PC-9 (cell line): ENCODE measurements at places on chromosomes 6 and 20. TPM values are rescaled to one million over a fixed set of nuclear protein-coding genes. Genes with fewer than 3 reads are reported as not detected.

GRCh38 chr6:28794175-28795002 is 129.4 kb downstream of the TRIM27 start:
- no peaks in the 10 kb centered on the region for H3K27me3 ChIP-seq
- H3K4me3 ChIP-seq, result no peak overlapping the region
- no peak for DNase-seq

- H3K27me3 ChIP-seq, result no peaks in the 10 kb centered on the region
- H3K27ac ChIP-seq, result no peak overlapping the region
- H3K4me3 ChIP-seq, result no peak overlapping the region
- no peak for DNase-seq
Measured at GRCh38 chr6:70124882-70125545, 177.9 kb downstream of the COL9A1 start.

The POU3F2 gene
- total RNA-seq, result not detected in 2 replicates

GRCh38 chr6:110044096-110044495 is 66.0 kb downstream of the GPR6 start:
- no peak overlapping the region for H3K4me3 ChIP-seq
- H3K36me3 ChIP-seq, result no peaks in the 10 kb centered on the region
- H3K27me3 ChIP-seq, result peaks cover 5% of the 10 kb centered on the region
- H3K27ac ChIP-seq, result no peak overlapping the region
- peak; percentile 31 for DNase-seq
- peaks cover 8% of the 10 kb centered on the region for H3K4me1 ChIP-seq

DNA sequence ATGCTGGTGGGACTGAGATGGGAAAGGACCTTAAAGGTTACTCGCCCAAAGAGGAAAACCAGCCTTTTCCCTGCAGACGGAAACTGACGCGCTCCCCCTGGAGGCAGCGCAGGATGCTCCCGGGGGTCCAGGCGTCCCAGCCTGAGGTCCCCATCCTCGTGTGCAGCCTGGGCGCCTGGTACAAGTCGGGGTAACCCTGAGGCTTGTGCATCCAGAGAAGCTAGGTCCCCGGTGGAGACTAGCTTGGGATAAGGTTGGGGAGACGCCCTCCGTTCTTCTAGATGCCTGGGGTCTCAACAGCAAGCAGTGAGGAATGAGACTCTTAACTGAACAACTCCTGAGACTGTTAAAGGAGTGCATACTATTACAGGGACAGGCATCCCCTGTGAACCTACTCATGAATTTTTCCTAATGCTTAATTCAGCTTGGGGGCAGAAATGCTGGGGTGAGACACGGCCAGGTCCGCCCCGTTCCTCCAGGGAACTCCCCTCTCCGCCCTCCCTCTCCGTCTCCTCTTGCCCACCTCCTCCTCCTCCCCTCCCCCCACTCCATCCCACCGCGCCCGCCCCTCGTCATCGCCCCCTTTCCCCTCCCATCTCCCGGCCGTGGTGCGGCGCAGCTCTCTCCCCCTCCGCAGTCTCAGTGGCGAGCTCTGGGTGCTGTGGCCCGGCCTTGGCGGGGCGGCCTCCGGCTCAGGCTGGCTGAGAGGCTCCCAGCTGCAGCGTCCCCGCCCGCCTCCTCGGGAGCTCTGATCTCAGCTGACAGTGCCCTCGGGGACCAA is at the start of gene PRSS35:
TSS of gene PRSS35 (plus strand) at position 634 of the 781 bp plus-strand sequence. CDS start 10,908 bp downstream, outside the sequence.
- H3K4me1 ChIP-seq, result no peaks in the 10 kb centered on the region
- no peaks in the 10 kb centered on the region for H3K36me3 ChIP-seq
- DNase-seq, result no peak
- H3K4me3 ChIP-seq, result peak within 1 kb of the TSS; percentile 53
- H3K27me3 ChIP-seq, result no peaks in the 10 kb centered on the region
- no peak within 1 kb of the TSS for H3K27ac ChIP-seq

- H3K27me3 ChIP-seq, result peaks cover 92% of the 10 kb centered on the region
- no peak overlapping the region for H3K27ac ChIP-seq
Measured at GRCh38 chr6:168101590-168102314, 22.7 kb upstream of the FRMD1 start.

GRCh38 chr6:3915076-3915791 is 66.1 kb downstream of the FAM50B start:
- H3K27ac ChIP-seq, result no peak overlapping the region
- peaks cover 57% of the 10 kb centered on the region for H3K4me1 ChIP-seq
- H3K36me3 ChIP-seq, result no peaks in the 10 kb centered on the region
- H3K27me3 ChIP-seq, result no peaks in the 10 kb centered on the region

DNA sequence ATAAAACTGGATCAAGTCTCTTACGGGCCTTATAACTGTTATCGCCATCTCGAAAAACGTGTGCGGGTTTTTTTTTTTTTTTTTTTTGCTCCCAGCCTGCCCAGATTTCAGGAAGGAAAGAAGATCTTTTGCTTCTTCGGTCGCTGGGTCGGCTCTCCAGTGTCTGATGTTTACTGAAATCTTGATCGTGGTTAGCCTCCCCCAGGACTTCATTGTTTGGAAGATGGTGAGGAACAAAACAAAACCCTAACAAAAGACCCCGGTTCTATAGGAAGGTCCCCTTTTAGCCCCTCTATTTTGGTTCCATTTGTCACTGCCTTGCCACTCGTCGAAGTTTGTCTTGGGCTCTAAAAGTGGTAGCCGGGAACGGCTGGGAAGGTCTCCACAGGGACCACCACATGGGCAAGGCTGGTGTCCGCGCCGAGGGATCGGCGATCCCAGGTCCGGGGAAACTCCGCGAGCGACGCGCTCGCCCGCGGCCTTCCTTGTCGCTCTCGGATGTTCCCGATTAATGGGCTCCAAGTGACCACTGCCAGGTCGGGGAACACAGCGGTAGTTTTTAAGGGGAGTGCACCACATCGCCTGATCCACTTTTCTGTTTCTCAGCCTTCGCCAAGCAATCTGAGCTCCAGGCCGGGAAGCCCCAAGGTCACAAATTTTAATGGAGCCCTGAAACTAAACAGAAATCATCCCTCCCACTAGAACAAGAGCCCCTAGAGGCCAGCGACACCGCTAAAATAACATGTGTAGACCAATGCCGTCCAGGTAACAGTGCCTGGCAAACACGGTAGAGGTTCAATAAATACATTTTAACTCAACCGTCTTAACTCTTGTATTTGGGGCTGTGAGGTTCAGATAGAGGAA is 27.0 kb downstream of the TRIM27 start:
- H3K36me3 ChIP-seq, result peaks cover 10% of the 10 kb centered on the region; the same call in 1 of the 2 replicates
- no peaks in the 10 kb centered on the region for H3K27me3 ChIP-seq
- peaks cover 7% of the 10 kb centered on the region for H3K4me1 ChIP-seq
- H3K27ac ChIP-seq, result peak overlapping the region; percentile 89
- DNase-seq, result peak; percentile 61

The ABHD16B gene
- not detected in 2 replicates for total RNA-seq

- H3K27me3 ChIP-seq, result no peaks in the 10 kb centered on the region
- H3K4me1 ChIP-seq, result no peaks in the 10 kb centered on the region
- H3K36me3 ChIP-seq, result peaks cover 10% of the 10 kb centered on the region; the same call in 1 of the 2 replicates
- H3K4me3 ChIP-seq, result no peak overlapping the region
- no peak for DNase-seq
Measured at GRCh38 chr20:3927486-3928291, 38.5 kb downstream of the PANK2 start.

The C6orf52 gene
- 6.1 and 6.2 TPM in 2 replicates for total RNA-seq

DNA sequence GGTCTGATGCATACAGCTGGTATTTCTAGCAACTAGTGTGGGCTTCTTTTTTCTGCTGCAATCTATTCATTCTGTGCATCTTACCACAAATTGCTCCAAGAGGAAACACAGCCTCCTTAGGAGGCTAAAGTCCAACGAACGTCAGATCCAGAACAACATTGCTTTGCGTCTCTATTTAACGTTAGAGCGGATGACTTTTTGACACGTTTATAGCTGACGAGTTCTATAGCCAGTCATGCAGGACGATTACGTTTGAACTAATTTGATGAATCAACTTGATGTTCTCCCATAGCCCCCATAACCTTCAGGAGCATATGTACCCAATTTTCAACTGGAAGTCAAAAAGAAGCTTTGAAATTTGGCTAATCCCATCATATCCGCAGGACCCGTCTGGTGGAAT is 59.9 kb downstream of the TSHZ2 start:
- no peak overlapping the region for H3K4me3 ChIP-seq
- H3K4me1 ChIP-seq, result no peaks in the 10 kb centered on the region
- H3K36me3 ChIP-seq, result no peaks in the 10 kb centered on the region
- no peak overlapping the region for H3K27ac ChIP-seq

DNA sequence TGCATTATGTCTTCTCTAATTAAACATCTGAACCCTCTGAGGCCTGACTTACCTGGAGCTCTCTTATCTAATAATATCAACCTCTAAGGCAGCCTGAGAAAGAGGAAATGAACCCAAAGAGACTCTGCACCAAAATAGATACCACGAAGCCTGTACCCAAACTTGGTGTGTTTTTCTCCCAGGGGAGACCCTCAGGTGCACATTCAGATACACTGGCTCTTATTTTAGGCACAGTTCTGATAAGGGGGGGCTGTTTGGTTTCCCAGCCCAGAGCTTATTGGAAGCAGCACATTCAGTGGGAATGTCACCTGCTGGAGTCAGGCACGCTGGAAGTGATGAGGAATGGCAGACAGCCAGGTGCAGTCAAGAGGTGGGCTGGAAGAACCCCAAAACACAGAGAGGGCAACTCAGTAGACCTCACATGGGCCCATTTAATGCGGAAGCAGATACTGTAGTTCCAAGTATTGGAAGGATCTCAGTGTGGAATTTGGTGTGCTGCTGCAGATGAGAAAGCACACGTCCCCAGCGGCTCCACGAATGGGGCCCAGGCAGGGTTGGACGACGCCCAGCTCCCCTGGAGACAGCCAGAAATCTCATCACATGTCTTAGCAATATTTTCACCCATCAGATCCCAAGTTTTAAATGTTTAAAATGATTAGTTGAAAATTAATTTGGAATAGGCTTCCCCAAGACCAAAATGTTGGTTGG is 9.7 kb upstream of the CCR6 start:
- no peak overlapping the region for H3K4me3 ChIP-seq
- no peaks in the 10 kb centered on the region for H3K36me3 ChIP-seq
- peaks cover 88% of the 10 kb centered on the region for H3K27me3 ChIP-seq
- H3K4me1 ChIP-seq, result no peaks in the 10 kb centered on the region

The GABRR2 gene
- total RNA-seq, result 0.52 TPM in 1 of 2 replicates, not detected in the other

GRCh38 chr6:71533939-71534379 is 245.3 kb downstream of the OGFRL1 start:
- no peak overlapping the region for H3K4me3 ChIP-seq
- H3K27me3 ChIP-seq, result no peaks in the 10 kb centered on the region
- H3K36me3 ChIP-seq, result no peaks in the 10 kb centered on the region
- H3K4me1 ChIP-seq, result peaks cover 10% of the 10 kb centered on the region

GRCh38 chr6:131223416-131223815 is 88.1 kb downstream of the AKAP7 start:
- H3K4me3 ChIP-seq, result no peak overlapping the region
- no peaks in the 10 kb centered on the region for H3K4me1 ChIP-seq
- H3K27me3 ChIP-seq, result no peaks in the 10 kb centered on the region
- H3K36me3 ChIP-seq, result no peaks in the 10 kb centered on the region
- DNase-seq, result no peak

- no peak overlapping the region for H3K4me3 ChIP-seq
- no peak overlapping the region for H3K27ac ChIP-seq
- H3K36me3 ChIP-seq, result no peaks in the 10 kb centered on the region
- no peaks in the 10 kb centered on the region for H3K4me1 ChIP-seq
Measured at GRCh38 chr6:169868458-169868857, 117.0 kb downstream of the ERMARD start.

- DNase-seq, result no peak
- no peaks in the 10 kb centered on the region for H3K36me3 ChIP-seq
- no peak overlapping the region for H3K27ac ChIP-seq
- no peak overlapping the region for H3K4me3 ChIP-seq
- H3K4me1 ChIP-seq, result no peaks in the 10 kb centered on the region
Measured at GRCh38 chr6:167708501-167709094, 118.1 kb upstream of the AFDN start.

DNA sequence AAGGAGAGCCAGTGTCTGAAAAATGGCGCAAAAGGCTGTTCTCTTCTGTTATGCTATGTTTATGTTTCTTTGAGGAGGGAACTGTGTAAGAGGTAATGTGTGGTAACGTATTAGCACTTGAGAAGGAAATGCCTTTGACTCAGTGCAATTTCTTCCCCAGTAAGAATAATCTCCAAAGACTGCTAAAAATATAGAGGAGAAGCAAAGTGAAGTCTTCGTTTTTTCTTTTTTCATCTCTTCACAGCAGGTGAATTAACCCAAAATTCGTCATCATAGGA is 47.1 kb upstream of the IFNGR1 start:
- H3K27me3 ChIP-seq, result peaks cover 27% of the 10 kb centered on the region
- H3K36me3 ChIP-seq, result no peaks in the 10 kb centered on the region
- H3K4me3 ChIP-seq, result no peak overlapping the region
- peaks cover 15% of the 10 kb centered on the region for H3K4me1 ChIP-seq
- no peak for DNase-seq

- H3K27ac ChIP-seq, result no peak overlapping the region
- H3K4me1 ChIP-seq, result peaks cover 10% of the 10 kb centered on the region
- no peaks in the 10 kb centered on the region for H3K36me3 ChIP-seq
- no peaks in the 10 kb centered on the region for H3K27me3 ChIP-seq
- DNase-seq, result no peak
- no peak overlapping the region for H3K4me3 ChIP-seq
Measured at GRCh38 chr6:124226396-124226795, 422.7 kb downstream of the NKAIN2 start.

GRCh38 chr6:5379647-5380242 is 118.4 kb downstream of the FARS2 start:
- H3K4me1 ChIP-seq, result no peaks in the 10 kb centered on the region
- no peaks in the 10 kb centered on the region for H3K36me3 ChIP-seq
- H3K27ac ChIP-seq, result no peak overlapping the region
- no peak overlapping the region for H3K4me3 ChIP-seq
- H3K27me3 ChIP-seq, result no peaks in the 10 kb centered on the region

DNA sequence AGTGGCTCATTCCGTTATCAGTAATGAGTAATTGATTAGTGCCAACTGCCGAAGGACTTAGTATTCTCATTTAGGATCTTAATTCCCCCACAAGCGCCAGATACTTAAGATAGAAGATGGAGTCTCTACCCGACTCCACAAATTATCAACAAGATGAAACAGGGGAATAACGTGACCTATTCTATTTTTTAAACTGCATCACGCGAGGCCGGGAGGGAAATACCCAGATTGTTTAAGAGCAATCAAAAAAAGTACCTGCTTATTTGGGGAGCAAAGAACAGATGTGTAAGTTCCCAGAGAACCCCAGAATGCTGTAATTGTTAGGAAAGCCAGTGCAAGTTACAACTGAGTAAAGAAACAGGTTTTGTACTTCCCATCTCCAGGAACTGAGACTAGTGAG is 1.1 kb upstream of the MAP3K5 start:
- no peak for DNase-seq
- peak overlapping the region; percentile 97 for H3K4me3 ChIP-seq
- H3K27ac ChIP-seq, result peak overlapping the region; percentile 87
- H3K36me3 ChIP-seq, result 0 out of 2 replicates have a peak, but pooled peaks cover 6% of the 10 kb centered on the region
- peaks cover 32% of the 10 kb centered on the region for H3K4me1 ChIP-seq

- no peaks in the 10 kb centered on the region for H3K4me1 ChIP-seq
- no peak for DNase-seq
- no peak overlapping the region for H3K4me3 ChIP-seq
- H3K27ac ChIP-seq, result no peak overlapping the region
- H3K36me3 ChIP-seq, result no peaks in the 10 kb centered on the region
Measured at GRCh38 chr6:82781620-82782204, 283.9 kb downstream of the UBE3D start.

DNA sequence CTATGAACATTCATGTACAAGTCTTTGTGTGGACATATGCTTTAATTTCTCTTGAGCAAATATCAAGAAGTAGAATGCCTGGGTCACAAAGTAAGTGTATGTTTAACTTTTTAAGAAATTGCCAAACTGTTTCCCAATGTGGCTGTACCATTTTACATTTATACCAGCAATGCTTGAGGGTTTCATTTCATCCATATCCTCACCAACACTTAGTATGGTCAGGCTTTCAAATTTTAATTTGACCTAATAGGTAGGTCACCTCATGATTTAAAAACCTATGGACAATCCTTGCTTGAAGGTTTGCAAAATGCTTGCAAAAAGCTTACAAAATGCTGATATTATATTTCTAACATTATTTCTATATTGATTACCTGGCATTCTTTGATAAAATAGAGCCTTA is 19.5 kb upstream of the SRSF3 start:
- H3K4me3 ChIP-seq, result no peak overlapping the region
- no peak for DNase-seq
- H3K36me3 ChIP-seq, result no peaks in the 10 kb centered on the region
- H3K4me1 ChIP-seq, result peaks cover 47% of the 10 kb centered on the region
- H3K27ac ChIP-seq, result no peak overlapping the region
